ENCODE measurements at places on chromosomes 3 and 15.

DNA sequence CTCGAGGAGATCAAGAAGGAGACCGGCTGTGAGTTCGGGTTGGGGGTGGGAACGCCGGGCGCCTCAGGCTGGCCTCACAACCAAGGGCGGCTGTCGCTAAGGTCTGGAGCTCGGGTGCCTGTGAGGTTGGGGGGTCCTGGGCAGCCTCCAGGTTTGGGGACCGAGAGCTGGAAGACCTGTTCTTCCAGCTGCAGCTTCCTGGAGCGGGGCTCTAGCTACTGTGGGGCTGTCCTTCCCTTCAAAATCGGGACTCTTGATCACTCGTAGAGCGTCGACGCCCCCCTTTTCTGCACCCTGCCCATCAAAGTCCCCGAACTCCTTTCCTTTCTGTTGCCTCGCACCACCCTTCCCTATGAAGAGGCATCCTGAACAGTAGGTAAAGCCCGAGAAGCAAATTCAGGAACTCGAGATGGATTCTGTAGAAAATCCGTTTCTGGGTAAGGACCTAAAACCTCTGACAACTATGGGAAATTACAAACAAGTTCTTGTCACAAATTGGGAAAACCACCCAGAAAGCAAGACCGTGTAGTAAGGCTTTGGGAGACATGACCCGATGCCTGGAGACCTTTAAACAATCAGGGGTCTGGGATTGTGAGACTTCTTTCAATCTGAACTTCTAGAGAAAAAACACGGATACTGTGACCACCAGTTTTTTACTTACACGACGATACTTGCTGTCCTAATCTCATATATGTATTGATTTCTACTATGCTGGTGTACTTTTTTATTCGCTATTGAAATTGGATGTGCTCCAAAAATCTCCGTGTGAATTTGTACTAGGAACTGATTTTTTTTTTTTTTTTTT lies 556 bp downstream of the CHP1 start:
- no peak for DNase-seq

- no peak for DNase-seq
Observed at GRCh38 chr3:48926425-48927392, 8.1 kb downstream of the ARIH2 start.

DNA sequence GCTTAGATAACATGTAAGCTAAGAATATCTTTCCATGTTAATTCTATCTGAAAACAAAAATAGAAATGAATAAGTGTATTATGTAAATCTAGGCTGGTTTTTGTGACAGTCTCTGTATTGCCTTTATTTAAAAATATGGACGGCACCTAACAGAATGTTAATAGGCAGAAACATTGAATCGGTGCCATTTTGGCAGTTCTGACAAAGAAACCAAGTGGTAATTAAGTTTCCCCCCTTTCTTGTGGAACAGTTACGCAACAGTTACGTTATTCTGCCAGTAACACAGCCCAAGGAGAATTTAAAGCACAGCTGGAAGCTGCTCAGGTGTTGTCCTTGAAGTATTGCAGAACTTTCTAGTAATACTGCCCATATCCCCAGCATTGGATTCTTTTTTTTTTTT lies 21.5 kb downstream of the LARS2 start:
- DNase-seq = no peak

- DNase-seq = no peak
Observed at GRCh38 chr15:66682865-66683264, 19.2 kb upstream of the SMAD6 start.

GRCh38 chr3:80096909-80097308 lies 329.1 kb upstream of the ROBO1 start:
- DNase-seq = no peak

- DNase-seq = no peak
Observed at GRCh38 chr3:139935866-139936817, 1.2 kb downstream of the CLSTN2 start.

- no peak for DNase-seq
Observed at GRCh38 chr3:114569186-114569585, 275.4 kb downstream of the TIGIT start.

- DNase-seq = no peak
Observed at GRCh38 chr15:52213206-52213605, 22.0 kb upstream of the GNB5 start.

DNA sequence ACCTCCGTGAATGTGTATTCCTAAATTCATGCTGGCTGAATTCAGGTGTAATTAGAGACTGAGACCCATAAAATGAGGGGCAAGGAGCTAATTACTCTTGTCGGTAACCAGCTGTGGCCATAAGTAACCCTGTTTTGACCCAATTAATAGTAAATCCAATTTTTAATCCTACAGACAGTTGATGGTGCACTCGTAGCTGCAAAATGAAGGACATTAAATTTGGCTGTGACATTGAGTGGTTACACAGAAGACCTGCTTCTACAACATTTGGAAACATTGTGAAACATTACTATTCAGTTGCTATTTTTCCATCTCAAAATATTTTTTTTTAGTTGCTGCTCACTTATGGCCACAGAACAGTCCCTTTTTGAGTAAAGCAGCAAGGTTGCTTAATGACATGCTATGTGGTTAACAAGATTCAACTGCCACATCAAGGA lies 33.0 kb downstream of the MBNL1 start:
- DNase-seq = no peak

GRCh38 chr3:12232785-12233300 lies 56.0 kb upstream of the PPARG start:
- no peak for DNase-seq

GRCh38 chr15:71627188-71627587 lies 183.2 kb upstream of the NR2E3 start:
- DNase-seq = no peak

DNA sequence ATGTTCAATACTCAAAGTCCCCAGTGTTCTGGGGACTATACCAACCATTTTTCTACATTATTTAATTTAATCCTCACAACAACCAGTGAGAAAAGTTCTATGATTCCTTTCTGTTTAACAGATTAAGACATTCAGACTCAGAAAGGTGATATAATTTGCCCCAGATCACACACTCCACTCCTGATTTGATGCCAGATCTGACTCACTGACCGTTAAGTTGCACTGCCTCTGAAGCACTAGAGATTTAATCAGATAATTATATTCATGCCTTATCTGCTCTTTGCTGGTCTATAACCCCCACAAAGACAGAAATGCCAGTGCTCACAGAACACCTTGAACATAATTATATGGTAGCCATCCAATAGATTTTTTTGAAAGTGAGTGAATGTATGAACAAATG lies 501.0 kb downstream of the IGSF11 start:
- no peak for DNase-seq

GRCh38 chr3:9507586-9508578 lies 45.7 kb downstream of the LHFPL4 start:
- DNase-seq = no peak

- DNase-seq = no peak
Observed at GRCh38 chr15:66772604-66773128, 70.6 kb downstream of the SMAD6 start.

DNA sequence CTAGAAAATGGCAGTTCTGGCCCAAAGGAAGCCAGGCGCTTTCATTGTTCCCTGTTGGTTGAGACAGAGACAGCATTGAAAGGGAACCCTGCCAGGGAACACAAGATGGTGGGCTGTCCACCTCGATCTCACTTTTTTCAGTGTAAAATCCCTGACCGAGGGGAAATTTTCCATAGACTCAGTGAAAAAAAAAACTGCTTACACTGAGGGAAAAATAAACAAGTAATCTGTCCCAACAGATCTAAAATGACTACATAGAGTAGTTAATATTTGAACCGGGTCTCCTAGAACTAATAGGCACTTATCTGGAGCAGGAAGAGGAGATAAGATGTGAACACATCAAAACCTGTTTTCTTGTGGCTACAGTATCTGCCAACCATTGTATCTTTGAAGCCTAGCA lies 763.4 kb upstream of the GOLIM4 start:
- DNase-seq = no peak

- DNase-seq = no peak
Observed at GRCh38 chr3:147713234-147714133, 304.3 kb downstream of the ZIC1 start.

GRCh38 chr3:161082063-161082462 lies 23.1 kb downstream of the B3GALNT1 start:
- no peak for DNase-seq

GRCh38 chr3:10883478-10884234 lies 67.6 kb downstream of the SLC6A11 start:
- DNase-seq = peak; percentile 0

- no peak for DNase-seq
Observed at GRCh38 chr15:78035321-78035751, 42.2 kb downstream of the TBC1D2B start.

DNA sequence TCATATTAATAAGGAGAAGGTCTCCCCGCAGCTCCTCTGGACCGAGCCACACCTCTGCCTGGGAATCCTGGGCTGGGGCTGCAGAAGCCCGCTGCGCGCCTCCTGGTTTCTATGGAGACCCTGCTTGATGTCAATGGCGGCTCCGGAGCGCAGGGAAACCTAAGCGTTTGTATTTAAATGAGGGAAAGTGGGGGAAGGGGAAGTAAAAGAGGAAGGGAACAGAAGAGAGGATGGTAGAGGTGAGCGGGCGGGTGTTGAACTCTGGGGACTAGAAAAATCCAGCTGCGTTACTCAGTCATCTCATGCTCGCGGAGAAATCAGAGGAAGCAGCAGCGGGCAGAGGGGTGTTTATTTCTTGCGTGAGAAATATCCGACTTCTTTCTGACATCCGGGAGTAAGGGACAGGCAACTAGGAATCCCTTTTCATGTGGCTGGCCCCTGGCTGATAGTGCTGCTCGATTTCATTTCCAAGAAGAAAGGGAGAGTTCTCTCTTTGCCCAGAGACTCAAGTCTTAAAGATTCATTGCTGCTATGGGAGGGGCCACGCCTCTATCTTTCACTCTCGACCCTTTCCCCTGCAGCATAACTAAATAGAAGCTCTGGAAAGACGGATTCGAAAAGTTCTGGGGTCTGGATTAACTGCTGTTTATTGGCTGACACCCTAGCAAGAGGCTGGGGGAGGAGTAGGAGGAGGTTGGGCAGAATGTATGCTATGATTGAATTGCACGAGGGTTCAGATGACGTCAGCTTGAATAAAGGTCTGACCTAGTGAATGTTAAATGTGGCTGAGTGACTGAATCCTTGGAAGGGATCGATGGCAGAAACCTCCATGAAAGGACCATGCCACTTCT lies 110.5 kb upstream of the GAP43 start:
- DNase-seq = peak; percentile 69

- DNase-seq = no peak
Observed at GRCh38 chr3:11558411-11558903, 85.3 kb downstream of the VGLL4 start.

DNA sequence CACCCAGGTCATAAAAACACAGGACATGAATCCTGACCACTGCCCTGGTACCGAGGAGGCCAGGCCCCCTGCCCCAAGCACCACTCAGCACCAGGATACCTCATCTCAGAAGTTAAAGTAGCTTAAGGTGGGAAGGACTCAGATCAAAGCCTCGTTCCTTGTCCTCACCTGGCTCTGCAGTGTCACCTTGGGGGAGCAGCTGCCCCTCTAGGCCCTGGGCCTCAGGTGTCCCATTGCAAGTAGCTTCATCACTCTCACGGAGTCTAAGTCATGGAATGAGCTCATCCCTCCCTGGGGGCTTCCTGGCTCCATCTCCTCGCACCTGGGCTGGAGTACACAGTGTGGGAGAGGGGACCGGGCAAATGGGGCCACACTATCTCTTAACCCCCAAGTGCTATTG lies 148.0 kb downstream of the TPRA1 start:
- DNase-seq = no peak

GRCh38 chr3:165462636-165463334 lies 266.6 kb upstream of the SLITRK3 start:
- no peak for DNase-seq

- no peak for DNase-seq
Observed at GRCh38 chr3:130748981-130749380, 2.4 kb upstream of the PIK3R4 start.

GRCh38 chr3:48989796-48990635 lies at the start of gene P4HTM:
Gene P4HTM, plus strand, starts transcription at chr3:48990241. Its CDS starts 16 bp downstream, at chr3:48990257.
- DNase-seq = peak; percentile 61

DNA sequence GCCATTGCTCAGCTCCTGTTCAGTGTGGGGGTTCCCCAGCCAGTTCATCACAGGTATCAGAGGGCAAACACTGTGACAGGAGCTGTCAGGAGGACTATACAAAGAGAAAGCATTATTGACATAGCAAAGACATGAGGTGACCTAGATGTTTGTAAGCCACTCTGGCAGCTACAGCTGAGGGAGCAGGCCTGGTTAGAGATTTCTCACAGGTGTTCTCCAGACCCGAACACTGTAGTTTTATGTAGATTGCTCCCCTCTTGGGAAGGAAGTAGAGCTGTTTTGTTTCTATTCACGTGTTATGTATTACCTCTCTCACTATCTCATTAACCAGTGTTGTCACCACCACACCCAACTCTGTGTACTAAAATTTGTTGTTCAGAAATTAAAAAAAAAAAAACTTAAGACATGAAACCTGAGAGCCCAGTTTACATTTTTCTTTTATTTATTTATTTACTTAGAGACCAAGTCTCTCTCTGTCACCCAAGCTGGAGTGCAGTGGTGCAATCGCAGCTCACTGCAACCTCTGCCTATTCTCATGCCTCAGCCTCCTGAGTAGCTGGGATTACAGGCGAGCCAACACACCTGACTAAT lies 123.7 kb downstream of the RBPMS2 start:
- DNase-seq = peak; percentile 30

GRCh38 chr3:169954142-169954756 lies 12.4 kb upstream of the SEC62 start:
- DNase-seq = no peak

GRCh38 chr3:176798680-176799079 lies 398.6 kb downstream of the TBL1XR1 start:
- DNase-seq = no peak

- DNase-seq = no peak
Observed at GRCh38 chr15:98581715-98582114, 66.6 kb upstream of the IGF1R start.

DNA sequence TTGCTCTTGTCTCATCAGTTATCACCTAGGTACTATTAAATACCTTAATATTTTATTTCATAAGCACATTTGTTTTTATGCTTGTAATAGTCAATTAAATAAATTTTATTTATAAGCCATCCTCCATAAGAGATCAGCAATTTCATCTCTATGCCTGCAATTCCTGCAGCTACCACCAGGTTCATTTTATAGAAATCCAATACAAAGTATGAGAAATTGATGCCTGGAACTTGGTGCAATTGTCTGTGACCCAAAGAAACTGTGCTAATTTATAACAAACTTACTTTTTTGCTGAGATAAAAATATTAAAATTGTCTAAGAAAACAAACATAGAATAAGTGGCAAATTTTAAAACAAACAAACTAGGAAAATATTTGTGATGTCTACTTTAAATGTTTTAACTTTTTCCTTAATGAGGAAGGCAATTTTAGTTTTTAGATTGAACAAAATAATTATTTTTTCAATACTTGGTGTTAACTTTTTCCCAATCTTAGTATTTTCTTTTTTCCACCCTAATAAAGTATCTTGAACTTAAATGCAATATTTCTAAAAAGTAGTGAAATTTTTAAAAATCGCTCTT lies 1026.6 kb downstream of the ROBO1 start:
- DNase-seq = no peak

GRCh38 chr3:168975576-168975975 lies 687.9 kb downstream of the MECOM start:
- no peak for DNase-seq

DNA sequence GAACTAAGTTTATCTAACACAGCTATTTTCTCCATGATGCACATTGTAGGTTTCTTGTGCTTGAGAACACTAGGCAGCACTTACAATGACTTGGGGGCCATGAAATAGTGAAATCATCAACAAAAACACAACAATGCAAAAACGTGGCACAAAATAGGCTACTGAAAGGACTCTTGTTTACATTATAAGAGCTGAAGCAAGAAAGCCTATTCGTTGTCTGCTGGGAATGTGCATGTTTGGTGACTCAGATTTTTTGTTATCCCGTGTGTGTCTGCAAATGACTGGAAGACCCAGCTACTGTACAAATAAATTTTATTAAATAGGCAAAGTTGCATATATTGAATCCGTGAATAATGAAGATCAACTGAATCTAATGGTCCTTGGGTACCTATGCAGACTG lies 85.0 kb downstream of the TCF12 start:
- DNase-seq = no peak
